NCI-H2029 treated with DMSO at 0.1 percent for 48 hours (cell line): ENCODE measurements at places on chromosomes 2 and 18.

DNA sequence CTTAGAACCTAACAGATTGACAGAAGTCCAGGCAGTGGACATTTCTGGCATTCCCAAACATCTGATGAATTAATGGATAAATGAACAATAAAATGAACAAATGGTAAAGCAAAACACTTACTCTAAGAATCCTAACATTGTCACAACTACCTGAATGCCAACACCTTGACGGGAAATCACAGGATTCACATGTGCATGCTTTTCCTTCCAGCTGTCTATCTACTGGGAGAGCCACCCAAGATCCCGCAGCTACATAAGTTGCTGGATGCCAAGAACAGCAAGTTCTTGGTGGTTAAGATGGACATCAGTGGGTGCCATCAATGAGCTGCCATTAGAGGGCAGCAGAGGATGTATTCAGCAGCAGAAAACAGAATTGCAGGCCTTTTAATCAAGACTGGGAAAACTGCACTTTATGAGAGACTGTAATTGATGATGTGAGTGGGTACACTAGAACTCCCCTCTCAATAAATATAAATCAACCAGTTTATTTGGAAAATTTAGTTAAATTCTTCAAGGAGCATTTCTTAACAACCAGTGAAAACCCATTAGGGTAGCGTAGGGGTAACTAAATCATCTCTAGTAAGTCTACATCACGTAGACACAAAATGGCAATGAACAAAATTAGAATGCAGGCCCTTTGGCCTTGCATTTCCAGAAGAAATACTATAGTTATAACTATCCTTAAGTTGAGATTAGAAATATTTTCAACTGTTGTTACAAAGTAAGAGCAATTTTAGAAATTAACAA is 45.6 kb downstream of the SESTD1 start:
- DNase-seq = peak; percentile 42

GRCh38 chr2:113878743-113879142 is 11.1 kb upstream of the ACTR3 start:
- no peak for DNase-seq

DNA sequence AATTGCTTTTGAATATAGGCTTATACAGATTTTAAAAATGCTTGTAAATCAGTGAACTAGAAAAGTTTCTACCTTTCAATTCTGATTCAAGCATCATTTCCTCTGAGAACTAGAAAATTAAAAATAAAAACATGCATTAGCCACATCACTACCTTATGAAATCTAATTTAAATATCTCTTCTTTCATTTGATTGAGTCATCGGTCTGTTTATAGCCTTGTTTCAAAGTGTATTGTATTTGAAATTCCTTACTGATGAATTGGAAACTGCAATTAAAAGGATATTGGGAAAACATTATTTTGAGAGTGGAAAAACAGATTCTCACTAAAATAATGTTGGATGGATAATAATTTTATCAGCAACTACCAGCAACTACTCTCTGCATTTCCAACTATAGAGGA is 717.7 kb upstream of the FAM98A start:
- no peak for DNase-seq

GRCh38 chr2:169193618-169194017 is 124.3 kb downstream of the DHRS9 start:
- no peak for DNase-seq

DNA sequence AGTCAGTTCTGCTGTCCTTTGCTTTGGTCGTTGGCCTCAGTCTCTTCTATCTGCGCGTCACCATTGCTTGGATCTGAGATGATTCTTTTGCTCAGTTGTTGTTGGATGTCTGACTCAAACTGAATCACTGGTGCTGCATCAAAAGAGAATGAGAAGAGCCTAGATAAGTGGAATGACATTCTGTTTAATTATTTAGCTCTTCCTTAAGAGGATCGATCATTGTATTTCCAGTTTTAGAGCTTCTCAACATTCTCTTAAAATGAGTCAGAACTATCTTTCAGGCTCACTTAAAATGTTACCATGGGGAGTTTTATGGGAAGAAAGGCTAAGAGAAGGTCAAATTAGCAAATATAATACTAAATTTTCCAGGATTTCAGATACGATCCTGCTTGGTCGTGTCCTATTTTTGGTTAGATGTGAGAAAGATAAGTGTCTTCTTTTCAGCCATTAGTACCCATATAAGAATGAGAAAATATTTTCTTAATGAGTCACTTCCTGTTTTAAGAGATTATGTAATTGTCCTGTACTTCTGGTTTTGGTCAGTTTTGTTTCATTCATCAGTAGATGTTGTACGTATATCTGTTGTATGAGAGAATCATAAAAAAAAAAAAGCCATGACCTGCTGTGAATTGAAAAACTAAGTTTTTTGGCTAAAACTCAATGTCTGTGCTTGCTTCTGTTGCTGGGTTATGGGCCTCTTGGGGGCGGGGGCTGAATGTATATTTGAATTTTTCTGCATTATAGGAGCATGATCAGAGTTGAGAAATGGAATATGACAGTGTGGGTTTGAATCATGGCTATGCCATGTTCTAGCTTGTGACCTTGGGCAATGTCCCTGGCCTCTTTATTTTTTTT is 31.6 kb upstream of the CASP10 start:
- no peak for DNase-seq

GRCh38 chr2:66437109-66437690 is 2.3 kb downstream of the MEIS1 start:
- DNase-seq = no peak

GRCh38 chr2:224063298-224063648 is 24.2 kb upstream of the SERPINE2 start:
- DNase-seq = no peak

GRCh38 chr2:38290332-38290731 is 86.7 kb downstream of the ATL2 start:
- no peak for DNase-seq

DNA sequence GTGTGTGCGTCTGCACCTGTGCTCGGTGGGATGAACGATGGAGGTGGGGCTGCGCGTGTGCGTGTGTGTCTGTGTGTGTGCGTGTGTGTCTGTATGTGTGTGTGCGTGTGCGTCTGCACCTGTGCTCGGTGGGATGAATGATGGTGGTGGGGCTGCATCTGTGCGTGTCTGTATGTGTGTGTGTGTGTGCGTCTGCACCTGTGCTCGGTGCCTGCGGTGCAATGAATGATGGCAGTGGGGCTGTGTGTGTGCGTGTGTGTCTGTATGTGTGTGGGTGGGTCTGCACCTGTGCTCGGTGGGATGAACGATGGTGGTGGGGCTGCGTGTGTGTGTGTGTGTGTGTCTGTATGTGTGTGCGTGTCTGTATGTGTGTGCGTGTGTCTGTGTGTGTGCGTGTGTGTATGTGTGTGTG is 48.5 kb upstream of the CTDP1 start:
- DNase-seq = no peak

DNA sequence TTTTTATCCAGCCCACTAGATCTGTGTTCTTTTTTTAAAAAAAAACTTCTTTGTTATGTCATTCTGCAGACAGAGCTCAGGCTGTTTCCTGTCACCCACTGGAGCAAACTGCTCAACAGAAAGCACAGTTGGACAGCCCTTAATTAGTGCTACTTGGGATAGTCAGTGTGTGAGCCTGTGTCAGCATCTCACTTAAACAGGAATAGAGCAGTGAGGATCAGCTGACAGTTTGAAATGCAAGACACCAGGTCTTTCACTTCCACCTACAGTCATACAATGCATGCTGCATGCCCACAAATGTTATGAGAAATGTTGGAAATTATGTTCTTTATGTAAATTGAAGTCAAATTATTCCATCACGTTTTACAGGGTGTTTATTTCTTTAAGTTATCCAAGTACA is 174.9 kb downstream of the NR4A2 start:
- no peak for DNase-seq

DNA sequence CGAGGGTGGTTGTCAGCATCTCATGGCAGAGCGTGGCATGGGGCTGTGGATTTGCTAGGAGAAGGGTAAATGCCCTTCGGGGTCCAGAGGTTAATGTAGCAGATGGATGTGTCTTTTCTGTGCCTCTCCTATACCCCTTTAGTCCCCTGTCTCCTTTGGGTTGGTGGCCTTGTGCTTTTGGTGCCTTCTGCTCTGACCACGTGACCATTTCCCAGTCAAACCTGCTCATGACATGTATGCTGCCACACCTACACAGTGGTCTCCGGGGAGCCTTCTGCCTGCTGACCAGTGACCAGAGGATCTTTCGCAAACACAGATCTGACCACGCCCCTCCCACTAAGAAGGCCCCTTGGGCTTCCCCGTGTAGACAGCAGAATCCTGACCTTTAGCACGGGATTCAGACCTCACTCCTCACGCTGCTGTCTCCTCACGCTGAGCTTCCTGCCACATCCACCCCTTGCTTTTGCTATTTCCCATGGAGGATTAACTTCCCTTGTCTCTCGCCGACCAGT is 116.2 kb downstream of the ACOXL start:
- no peak for DNase-seq

DNA sequence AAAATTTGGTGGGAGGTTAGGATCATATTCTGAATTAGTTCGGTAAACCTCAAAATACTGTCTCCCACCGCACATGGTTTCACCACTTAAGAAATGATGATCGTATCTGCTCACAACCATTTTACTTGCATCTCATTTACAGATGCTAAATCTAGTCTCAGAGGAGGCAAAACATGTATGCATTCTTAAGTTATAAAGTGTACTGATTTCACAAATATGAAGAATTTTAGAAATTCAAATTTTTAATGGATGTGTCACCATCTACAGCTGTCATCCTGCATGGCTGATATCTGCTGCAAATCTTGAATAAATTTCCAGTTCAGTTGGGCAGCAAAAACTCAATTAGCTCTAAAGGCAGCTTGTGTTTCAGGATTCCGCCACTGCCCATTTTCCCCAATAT is 243.3 kb upstream of the KCNJ3 start:
- no peak for DNase-seq

DNA sequence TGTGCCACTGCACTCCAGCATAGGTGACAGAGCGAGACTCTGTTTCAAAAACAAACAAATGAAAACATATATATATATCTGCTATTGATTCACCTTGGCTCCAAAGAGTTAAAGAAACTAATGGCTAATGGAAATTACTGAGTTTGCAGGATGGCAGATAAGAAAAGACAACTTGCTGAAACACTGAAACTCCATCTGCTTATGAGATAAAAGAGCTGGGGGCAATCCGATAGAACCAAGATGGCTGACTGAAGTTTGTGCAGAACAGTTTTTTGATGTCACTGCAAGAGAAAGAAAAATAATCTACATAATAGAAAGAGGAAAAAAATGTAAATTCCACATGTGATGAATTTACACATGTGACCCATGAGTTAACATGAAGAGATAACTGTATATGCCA is 88.2 kb downstream of the LRATD1 start:
- DNase-seq = no peak

DNA sequence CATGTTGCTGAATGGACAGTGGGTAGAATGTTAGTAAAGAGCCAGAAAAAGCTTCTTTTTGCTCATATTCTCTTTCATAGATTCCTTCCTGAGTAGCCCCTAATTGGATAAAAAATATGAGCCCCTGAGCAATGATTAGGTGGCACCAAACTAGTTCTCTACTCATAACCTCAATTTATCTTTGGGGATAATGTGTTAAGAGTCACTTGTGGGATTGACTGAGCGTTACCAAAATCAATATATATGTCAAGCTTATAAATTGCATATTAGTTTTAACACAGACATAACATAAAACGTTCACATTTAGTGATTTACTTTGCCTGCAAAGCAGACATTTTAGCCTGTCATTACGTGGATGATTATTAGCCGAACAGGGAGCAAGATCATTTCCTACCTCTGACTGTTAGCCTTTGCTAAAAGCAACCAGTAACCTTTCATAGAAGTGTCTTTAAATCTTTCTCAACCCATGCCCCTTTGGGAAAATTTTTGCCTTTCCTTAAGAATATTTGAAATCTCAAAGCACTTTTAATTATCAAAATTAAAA is 85.4 kb downstream of the ARHGAP28 start:
- no peak for DNase-seq

- DNase-seq = no peak
Measured at GRCh38 chr18:74194691-74195090, 46.4 kb downstream of the TIMM21 start.

DNA sequence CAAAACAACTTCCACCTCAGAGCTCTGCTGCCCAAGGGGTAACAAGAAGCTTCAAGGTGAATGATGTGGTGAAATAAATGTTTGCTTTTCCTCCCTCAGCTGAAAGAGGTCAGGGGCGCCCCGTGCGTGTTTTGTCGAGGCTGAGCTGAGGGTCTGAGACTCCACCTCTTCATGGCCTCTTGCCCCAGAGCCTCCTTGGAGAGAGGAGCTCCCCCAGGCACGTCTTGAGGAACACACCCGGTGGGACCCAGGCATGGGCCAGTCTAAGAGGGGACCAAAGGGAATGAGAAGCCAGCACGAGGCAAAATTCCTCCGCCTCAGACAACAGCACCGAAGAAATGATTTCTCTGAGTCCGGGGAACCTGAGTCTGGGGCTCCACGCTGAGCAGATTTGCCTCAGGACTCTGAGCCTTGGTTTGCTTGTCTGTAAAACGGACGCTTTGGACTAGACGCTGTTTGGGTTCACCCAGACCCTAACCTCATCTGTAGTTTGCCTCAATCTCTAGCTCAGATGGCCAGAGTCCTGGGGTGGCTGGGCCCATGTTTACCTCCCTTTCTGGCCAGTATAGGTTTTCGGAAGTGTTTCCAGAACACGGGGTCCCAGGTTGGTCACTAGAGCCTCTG is 56.4 kb upstream of the ODC1 start:
- DNase-seq = no peak

DNA sequence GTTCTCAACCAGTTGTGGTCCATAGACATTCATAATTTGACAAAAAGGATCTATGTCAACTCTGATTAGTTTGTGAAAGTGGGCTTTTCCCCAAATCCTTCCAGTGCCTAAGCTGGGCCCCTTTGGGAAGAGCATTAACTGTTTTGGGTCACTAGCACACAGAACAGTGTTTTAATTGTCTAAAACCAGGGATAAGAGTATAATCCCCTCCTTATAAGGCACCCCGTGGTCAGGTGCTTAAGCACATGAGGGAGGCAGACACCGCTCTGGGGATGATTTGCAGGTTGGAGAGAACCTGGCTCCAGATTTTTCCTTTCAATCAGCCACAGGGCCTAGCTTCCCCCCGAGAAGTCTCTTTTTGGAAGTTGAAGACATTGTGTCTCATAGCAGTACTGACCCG is 53.6 kb upstream of the RFX8 start:
- DNase-seq = no peak

- peak; percentile 82 for DNase-seq
Measured at GRCh38 chr2:134189009-134189720, 64.7 kb upstream of the MGAT5 start.

- no peak for DNase-seq
Measured at GRCh38 chr18:49142216-49142615, 191.5 kb upstream of the SMAD7 start.

DNA sequence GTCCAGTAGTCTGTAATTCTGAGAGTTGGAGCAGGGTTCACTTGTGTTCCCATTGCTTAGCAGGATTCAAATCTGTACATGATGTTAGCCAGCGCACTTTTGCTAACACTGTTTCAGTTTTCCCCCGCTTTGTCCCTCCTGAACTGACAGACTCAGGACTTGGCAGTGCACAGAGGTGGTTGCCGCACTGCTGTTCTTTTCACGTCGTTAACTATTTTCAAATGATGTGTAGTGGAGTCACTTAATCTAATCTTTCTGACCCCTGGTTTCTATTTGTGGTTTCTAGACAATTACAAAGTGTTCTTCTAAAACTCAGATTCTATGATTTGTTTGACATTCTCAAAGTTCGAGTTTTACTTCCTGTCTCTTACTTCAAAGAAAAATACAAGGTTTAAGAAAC is 234.5 kb downstream of the RBM43 start:
- no peak for DNase-seq
